ENCODE measurements at places on chromosomes 16 and 17.

- no peak for DNase-seq
Observed at GRCh38 chr16:4052801-4053293, 63.4 kb downstream of the ADCY9 start.

GRCh38 chr17:42665581-42666001 is 6.5 kb downstream of the TUBG2 start:
- DNase-seq: no peak

DNA sequence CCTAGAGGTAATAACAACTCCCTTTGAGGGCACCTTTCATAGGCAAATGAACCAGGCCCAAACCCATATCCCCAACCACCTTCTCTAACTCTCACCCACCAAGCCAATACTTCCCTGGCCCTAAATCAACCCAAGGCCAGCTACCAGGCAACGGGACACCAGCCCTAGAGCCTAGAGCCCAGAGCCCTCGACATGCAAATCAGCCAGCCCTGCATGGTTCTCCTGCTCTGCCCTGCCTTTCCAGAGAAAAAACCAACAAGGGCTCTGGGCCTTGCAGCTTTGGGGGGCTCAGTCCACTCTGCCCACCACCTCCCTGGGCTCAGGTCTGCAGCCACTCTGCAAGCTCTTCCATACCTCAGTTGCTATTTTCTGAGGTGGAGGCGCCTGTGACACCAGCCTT is 55.0 kb downstream of the PITPNM3 start:
- no peak for DNase-seq

DNA sequence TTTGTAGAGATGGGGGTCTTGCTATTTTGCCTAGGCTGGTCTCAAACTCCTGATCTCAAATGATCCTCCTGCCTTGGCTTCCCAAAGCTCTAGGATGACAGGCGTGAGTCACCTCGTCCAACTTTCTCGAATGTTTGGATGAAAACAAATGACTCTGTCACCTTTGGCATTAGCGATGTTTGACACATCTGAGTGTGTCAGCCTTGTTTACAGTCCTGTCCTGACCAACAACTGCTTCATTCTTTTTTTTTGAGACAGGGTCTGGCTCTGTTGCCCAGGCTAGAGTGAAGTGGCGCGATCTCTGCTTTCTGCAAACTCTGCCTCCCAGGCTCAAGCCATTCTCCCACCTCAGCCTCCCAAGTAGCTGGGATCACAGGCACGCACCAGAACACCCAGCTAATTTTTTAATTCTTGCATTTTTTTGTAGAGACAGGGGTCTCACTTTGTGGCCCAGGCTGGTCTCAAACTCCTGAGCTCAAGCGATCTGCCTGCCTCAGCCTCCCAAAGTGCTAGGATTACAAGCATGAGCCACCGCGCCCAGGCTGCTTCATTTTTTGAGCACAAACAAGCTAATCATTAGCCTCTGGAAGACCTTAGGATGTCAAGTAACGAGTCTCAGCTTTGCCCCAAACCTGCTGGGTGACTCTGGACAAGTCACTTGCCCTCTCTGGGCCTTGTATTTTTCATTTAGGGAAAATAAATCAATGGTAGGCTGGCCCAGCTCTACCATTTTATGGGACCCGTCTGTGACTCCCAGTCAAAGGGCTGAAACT is 7.4 kb downstream of the MYH11 start:
- no peak for DNase-seq

DNA sequence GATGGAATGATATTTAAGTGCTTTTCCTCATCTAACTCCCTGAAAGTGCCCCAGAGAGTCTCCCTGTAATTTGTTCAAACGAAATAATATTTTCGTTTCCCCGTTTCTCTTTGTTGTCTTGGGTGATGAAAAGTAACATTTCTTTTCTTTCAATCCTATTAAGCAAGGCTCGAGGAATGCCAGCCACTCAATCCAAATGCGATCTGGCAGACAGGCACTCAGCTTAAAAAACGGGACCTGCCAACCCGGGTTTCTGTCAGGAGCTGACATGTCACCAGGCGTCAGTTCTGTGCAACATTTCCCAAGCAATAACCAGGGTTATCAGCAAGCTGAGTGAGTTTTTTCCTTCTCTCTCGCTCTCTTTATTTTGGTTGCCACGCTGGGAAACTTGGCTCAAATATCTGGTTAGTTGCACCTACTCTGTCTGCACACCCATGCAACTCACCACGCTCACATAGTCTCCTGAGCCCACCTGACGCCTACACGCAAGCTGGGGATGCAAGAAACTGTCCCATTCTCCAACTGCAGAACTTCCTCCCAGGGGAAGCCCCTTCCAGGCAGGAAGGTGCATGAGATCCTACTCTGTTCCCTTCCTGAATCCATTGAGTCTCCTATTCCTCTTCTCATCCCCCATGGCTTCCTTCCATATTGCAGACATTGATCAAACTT is 208.2 kb downstream of the C16orf78 start:
- DNase-seq: no peak

DNA sequence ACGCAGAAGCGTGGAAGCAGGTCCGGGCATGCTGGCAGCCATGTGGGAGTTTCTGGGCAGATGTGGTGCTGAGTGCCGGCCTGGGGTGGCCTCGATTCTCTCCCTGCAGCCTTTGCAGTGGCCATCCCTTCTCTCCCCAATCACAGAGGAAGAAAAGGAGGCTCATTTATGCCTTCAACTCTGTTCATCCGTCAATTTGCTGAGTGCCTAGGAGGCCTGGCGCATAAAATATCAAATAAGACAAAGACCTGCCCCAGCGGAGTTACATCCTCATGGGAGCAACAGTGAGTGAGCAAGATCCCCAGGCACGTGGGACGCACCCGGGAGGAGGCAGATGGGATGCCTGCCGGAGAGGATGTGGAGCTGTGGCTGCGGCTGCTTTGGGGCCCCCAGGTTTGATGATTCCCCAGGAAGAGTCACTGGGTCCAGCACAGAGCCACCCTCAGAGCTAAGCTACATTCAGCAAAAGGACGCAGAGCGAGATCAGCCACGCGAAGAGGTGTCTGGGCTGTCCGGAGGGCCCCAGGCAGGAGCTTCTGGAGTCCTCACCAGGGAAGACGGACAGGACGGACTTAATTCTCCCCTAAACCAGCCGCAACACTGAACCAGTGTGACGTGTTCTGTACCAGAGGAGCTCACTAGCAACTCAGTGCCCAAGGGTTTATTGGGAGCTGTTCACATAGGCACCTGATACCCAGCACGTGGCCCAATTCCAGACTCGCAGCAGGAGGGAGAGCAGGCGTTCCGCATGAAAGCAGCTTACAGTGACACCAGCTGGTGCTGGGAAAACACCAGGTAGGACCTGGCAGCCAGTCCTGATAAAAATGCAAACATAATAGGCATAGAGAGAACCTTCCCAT is 11.3 kb downstream of the CA5A start:
- DNase-seq: no peak

Measured in CD8-positive, alpha-beta memory T cell (primary cell).